ENCODE measurements at places on chromosomes 7 and 10. TPM values are rescaled to one million over a fixed set of nuclear protein-coding genes. Genes with fewer than 3 reads are reported as not detected.

BUD23 gene
- total RNA-seq = 39.7 TPM

SORBS1 gene
- total RNA-seq = 8.2 TPM

MAGI2 gene
- total RNA-seq = 20.0 TPM

DDC gene
- total RNA-seq = not detected

CUZD1 gene
- total RNA-seq = 0.32 TPM

AMZ1 gene
- total RNA-seq = 14.2 TPM

FAM149B1 gene
- total RNA-seq = 28.5 TPM

CLCN1 gene
- total RNA-seq = under 0.01 TPM

VSTM4 gene
- 4.7 TPM for total RNA-seq

CUX1 gene
- 45.7 TPM for total RNA-seq

HOXA13 gene
- total RNA-seq = 2.6 TPM

MMP21 gene
- not detected for total RNA-seq

LBX1 gene
- not detected for total RNA-seq

ADGRA1 gene
- total RNA-seq = not detected

VGF gene
- under 0.01 TPM for total RNA-seq

PARP12 gene
- 27.2 TPM for total RNA-seq
